ENCODE measurements at places on chromosomes 13 and 19.

- DNase-seq, result no peak
Measured at GRCh38 chr13:109568339-109568818, 218.0 kb downstream of the IRS2 start.

DNA sequence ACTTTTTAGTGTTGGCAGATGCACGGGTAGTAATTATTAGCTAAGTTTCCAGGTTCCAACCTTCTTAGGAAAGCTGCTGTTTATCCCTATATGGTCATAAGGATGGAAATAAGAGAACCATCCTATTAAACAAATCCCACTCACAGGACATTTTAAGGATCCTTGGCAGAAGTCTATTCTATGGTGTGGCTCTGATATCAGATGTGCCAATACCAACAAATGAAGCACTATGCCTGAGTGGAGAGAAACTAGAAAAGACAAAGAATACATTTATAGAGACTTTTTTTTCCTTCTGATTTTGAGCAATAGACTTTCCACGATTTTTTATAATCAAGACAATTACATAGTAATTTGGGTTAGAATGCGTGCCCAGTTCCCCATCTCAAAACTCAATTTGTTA, 12.6 kb downstream of the PCDH17 start:
- no peak for DNase-seq

DNA sequence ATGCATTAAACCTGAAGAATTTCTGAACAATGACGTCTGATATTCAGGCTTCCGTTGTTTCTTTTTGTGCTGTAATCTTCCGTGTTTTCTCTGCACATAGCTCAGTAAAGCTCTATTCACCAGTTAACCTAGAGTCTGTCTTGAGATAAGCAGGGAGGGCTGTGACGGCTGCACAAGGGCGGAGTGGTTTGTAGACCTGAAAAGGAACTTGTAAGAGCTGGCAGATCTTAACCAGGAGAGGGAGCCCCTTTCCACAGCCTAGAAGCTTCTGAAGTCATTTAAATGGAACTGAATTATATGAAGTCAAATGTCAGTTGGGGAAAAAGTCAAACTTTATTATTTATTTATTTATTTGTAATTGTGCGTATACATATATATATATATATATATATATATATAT, 27.5 kb downstream of the DPRX start:
- no peak for DNase-seq

DNA sequence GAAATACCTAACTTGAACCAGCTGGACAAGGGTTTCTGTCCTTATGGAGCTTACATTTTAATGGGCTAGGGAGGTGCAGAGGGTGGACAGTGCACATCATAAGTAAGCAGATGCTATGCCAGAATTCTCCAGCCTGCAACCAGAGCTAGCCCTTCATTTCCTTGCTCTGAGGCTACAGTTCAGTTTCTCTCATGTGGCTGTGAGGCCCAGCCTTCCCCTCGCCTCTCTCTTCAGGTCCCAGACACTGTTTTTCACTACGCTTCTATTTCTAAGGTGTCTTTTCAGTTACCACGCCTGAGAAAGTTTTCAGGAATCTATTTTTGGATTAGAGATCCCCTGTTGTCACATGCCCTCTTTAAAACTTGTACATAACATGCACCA, 141.9 kb downstream of the PCCA start:
- no peak for DNase-seq

DNA sequence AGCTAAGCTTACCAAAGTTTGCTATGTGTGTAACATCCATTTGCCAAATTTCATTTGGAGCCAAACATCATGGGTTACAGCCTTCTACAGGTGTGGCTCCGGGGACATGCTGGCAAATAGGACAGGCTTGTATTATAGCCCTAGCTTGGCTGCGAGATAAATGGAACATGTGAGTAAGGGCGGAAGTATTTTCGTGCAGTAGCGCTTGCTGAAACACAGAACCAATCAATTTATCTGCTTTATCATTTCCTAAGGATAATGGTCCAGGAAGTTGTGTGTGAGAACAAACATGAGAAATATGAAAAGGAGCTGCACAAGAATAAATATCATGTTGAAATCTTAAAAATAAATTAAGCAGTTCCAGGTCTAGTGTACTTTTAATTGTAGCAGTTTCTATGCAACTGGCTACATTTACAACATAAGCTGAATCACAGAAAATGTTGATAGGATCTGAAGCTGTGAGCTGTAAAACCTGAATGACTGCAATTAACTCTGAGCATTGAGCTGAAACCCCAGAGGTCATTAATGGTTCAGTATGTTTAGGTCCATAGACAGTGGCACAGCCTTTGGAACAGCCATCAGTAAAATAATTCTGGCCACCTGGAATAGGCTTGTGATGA, 22.2 kb upstream of the ZNF100 start:
- no peak for DNase-seq

GRCh38 chr13:39765801-39766463, 110.5 kb downstream of the COG6 start:
- DNase-seq, result no peak

GRCh38 chr13:28401303-28402056, 93.4 kb downstream of the FLT1 start:
- DNase-seq, result no peak

DNA sequence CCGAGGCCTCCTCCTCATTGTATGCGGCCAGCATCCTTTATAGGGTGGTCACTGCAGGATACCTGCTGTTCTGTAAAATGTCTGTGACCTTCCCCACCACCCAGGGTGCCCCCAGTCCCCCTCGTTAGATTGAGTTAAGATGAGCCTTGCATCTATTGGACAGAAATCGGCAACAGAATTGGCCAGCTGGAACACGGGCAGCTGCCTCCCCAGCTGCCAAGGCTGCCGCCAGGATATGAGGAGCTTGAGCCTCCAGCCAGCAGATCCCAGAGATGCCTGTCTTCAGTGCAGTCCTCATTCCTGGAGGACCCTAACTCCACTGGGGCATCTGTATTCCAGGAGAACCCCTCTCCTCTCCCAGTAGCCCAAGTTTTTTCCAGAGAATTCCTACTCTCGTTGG, 463.0 kb downstream of the TSHZ3 start:
- DNase-seq, result no peak

- no peak for DNase-seq
Measured at GRCh38 chr13:34030782-34031181, 212.8 kb downstream of the RFC3 start.

- DNase-seq, result no peak
Measured at GRCh38 chr13:86567119-86567518, 767.9 kb upstream of the SLITRK6 start.

- DNase-seq, result no peak
Measured at GRCh38 chr13:39102981-39103490, 64.8 kb downstream of the NHLRC3 start.

DNA sequence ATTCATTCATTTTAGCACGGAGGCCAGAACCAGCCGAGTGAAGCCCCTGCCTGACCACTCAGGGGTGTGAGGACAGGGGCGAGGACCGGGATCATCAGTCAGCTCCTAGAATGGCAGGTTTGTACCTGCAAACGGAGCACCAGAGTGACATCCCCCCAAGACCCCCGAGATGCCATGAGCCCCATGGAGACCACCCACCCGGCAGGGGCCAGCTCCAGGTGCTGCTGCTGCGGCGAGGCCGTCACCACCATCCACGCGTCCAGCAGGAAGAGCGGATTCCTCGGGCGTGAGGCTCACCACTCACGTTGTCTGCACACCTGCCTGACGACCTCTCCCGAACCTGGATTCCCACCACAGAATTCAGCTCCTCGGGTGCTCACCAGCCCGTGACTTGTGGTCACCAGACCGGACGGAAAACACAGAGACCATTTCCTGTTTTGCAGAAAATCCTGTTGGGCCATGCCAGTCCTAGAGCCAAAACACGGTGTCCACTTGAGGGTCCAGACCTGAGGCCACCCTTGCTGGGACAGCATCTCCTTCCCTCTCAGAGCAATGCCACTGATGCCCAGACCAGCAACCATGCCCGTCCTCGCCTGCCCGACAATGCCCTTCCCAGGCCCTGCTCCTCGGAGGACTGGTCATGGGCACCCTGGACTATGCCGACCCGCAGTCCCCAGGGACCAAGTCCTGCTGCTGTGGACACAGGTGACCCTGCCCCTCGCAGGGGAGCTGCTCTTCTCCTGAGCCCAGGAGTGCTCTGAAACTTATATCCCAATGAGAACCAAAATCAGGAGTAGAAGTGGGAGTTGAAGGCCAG, 74.2 kb downstream of the RASA3 start:
- DNase-seq, result no peak

DNA sequence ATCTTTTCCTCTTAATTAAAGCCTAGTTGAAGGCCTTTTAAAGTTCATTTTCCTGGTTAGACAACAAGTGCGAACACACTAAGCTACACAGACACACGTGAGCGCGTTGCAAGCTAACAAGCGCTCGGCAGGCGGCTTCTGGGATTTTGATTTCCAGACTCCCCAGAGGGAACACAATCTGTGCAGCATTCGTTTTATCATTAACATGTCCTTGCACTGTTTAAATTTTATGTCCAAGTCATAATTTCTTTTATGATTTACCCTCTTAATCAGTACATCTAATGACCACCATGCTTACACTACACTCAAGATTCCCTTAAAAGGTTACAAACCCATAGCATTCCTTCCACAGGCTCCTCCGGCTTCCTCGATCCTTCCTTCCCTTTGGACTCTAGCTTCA, 16.8 kb downstream of the COL4A1 start:
- no peak for DNase-seq

DNA sequence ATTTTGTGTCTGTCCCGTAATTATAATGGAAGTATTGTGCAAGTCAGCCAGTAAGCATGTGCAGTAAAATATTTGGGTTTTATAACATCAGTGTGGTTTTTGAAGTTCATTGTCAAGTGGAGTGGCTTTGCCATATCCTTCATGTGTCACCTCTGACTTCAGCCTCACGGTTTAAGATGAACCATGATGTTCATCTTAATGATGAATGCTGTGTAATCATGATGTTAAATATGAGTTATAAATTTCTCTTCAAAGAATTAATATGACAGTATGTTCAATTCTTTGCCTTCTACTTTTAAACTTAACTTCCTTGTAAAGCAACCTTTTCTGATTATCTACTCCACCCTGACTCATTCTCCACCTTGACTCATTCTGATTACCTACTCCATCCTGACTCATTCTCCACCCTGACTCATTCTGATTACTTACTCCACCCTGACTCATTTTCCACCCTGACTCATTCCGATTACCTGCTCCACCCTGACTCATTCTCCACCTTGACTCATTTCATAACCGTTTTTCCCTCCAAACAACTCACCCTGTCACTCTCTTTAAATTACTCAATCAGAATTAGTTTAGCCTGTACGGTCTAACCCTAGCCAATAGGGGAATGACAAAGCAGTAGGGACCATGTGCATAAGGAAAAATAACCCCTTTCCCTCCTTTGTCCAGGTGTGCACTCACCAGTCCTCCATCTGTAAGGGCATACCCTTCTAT, 50.3 kb upstream of the ANKRD10 start:
- no peak for DNase-seq

GRCh38 chr19:38539751-38540150, 78.0 kb downstream of the MAP4K1 start:
- no peak for DNase-seq

- DNase-seq, result no peak
Measured at GRCh38 chr19:19354932-19355331, 34.3 kb downstream of the MAU2 start.

DNA sequence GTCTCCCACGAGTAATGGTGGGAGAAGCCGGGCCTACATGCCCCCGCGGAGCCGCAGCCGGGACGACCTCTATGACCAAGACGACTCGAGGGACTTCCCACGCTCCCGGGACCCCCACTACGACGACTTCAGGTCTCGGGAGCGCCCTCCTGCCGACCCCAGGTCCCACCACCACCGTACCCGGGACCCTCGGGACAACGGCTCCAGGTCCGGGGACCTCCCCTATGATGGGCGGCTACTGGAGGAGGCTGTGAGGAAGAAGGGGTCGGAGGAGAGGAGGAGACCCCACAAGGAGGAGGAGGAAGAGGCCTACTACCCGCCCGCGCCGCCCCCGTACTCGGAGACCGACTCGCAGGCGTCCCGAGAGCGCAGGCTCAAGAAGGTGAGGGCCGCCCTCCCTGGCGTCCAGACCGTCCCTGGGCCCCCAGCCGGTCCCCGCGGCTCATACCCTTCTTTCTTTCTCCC, 1.4 kb upstream of the USF2 start:
- DNase-seq, result no peak

GRCh38 chr13:79972066-79972569, 368.8 kb downstream of the SPRY2 start:
- DNase-seq, result no peak

GRCh38 chr19:4172861-4173473, 9.4 kb downstream of the SIRT6 start:
- peak; percentile 44 for DNase-seq

GRCh38 chr13:51113969-51114368, 2.9 kb upstream of the C13orf42 start:
- DNase-seq, result no peak

- DNase-seq, result peak; percentile 97
Measured at GRCh38 chr19:58554494-58555368, at the start of gene CHMP2A. TSS of gene CHMP2A (minus strand) at chr19:58555105. CDS start at chr19:58554212, 893 bp downstream.

- no peak for DNase-seq
Measured at GRCh38 chr13:85283408-85283807, 515.8 kb downstream of the SLITRK6 start.

DNA sequence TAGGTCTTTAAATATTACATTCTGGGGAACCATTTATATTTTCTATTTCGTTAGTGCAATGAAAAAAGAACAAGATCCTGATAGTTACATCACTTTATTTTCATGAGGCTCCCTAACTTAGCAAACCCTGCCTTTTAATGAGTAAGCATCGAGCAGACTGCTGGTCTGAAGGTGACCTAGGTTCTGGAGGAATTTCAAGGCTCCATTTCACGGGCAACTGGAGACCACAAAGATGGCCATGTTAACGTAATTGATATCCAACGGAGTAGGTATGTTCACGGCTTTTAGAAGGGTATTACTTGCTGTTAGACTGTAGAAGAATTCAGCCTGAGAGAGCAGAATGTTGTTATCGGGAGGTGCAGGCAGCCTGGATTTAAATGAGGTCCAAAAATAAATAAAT, 1597.6 kb downstream of the EFNB2 start:
- DNase-seq, result no peak

- DNase-seq, result no peak
Measured at GRCh38 chr13:112442483-112443090, 66.4 kb downstream of the SPACA7 start.

- DNase-seq, result no peak
Measured at GRCh38 chr13:23321535-23322241, 111.8 kb downstream of the SACS start.

DNA sequence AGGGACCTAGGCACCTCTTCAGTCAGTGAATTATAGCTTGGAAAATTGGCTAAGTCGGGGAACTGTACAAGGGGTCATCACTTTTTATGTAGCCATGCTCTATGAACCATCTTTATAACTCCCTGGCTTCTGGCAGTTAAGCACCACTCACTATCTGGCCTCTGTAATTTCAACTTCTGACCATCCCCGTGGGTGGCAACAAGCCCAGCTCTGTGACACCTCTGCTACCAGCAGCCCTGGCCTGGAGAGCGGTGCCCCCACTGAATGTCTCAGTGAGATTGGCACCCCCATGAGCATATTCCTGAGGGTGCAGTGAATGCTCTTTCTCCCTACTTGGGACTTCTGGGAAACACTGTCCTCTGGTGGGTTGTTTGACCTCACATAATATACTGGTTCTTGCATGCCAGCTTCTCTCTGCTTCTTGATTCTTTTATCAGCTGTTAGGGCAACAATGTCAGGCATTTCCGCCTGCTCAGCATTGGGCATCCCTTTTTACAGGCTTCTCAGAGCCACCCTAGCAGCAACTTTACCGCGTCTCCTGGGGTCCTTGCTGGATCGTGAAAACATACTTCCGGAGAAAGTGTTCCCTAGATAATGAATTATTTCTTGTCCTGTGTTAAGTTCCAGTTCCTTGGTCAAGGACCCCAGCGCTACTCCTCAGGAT, 10.4 kb downstream of the KL start:
- no peak for DNase-seq

All from omental fat pad (tissue), 4 donors.